ENCODE measurements at places on chromosomes 1 and 21.

DNA sequence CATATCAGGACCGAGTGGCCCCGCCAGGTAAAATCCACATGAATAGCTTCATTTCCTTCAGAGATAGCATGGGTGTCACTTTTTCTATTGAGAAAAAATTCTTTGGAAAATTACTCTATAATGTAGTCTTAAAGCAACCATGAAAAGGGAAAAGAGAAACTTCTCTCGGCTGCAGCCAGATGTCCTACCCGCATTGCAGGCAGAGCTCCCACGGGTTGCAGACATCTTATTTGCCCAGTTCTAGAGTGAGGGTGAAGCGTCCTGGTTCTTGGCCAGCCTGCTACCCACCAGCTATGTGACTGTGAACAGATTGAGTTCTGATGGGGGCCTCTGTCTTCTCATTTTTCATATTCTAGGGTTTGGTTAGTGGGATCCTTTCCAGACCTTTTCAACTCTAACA, 5.0 kb downstream of the ATP1B1 start:
- DNase-seq = no peak

GRCh38 chr1:7438396-7438785, 332.7 kb upstream of the VAMP3 start:
- DNase-seq = no peak

- DNase-seq = no peak
These were observed 34.0 kb upstream of the NHLH2 start for GRCh38 chr1:115874904-115875303.

DNA sequence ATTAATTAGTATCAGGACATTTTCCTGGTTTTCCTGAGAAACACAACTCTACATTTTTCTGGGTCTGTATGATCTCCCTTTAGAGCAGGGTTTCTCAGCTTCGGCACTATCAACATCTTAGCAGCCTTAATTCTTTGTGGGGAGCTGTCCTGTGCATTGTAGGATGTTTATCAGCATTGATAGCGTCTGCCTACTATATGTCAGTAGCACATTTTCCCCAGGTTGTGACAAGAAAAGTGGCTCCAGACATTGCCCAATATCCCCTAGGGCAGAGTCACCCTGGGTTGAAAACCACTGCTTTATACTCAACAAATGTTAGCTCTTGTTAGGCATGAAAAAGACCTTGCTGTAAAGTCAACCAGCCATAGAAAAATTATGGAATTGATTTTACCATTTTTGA, 195.1 kb upstream of the FMN2 start:
- DNase-seq = no peak

DNA sequence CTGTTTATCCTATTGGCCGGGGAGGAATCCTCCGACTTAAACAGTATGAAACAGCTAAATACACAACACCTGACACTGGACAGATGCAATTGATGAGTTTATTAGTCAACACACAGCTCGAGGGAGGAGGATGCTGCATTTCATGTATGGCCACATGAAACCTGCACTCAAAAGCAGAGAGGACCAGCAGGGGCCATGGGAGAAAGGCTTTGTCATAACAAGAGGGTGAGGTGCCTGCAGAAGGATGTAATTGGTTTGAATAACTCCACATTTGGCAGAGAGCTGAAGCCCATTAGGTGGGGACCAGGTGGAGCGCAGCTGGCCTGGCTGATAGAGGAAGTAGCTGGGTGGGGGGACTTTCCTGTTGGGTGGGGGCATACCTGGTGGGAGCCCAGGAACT, 599.1 kb downstream of the PTPRU start:
- DNase-seq = no peak

- no peak for DNase-seq
These were observed 13.8 kb upstream of the ATP1A1 start for GRCh38 chr1:116359060-116359830.

- peak; percentile 71 for DNase-seq
These were observed 1.9 kb downstream of the EEIG2 start for GRCh38 chr1:108561689-108562326.

- DNase-seq = no peak
These were observed 405.0 kb downstream of the NTNG1 start for GRCh38 chr1:107545879-107546278.

DNA sequence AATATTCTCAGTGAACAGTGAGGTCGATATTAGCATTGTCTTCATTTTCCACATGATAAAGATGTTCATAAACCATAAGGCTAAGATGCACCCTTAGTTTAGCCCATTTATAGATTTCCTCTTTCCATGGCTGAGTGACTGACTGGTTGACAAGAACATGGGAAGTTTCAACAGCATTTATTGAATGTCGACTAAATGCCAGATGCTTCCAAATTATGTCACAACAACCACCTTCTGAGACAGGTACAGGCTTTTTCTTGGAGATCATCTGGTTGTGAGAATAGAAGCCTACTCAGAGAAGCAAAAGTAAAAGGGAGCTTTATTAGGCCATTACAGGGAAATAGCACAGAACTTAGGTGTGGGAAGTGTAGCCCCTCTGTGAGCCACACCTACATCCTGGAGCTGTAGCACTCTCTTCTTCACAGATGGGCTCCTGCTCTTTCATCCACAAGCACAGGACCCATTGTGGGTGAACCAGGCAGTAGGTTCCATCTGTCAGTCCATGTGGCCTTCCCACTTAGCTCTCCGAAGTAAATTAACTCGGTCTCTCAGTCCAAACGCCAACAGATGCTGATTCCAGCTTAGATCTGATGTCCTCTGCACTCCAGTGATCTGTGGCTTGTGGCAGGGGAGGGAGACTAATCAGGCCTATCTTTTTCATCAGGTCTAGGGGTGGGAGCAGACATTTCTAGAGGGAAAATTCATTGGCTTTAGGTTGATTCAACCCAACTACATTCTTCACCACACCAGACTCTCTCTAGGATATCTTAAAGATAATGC, 14.3 kb downstream of the ATP2B4 start:
- no peak for DNase-seq

GRCh38 chr1:54365847-54366246, 40.3 kb downstream of the SSBP3 start:
- DNase-seq = no peak

- DNase-seq = no peak
These were observed 287.8 kb downstream of the RRAGC start for GRCh38 chr1:38571726-38572125.

DNA sequence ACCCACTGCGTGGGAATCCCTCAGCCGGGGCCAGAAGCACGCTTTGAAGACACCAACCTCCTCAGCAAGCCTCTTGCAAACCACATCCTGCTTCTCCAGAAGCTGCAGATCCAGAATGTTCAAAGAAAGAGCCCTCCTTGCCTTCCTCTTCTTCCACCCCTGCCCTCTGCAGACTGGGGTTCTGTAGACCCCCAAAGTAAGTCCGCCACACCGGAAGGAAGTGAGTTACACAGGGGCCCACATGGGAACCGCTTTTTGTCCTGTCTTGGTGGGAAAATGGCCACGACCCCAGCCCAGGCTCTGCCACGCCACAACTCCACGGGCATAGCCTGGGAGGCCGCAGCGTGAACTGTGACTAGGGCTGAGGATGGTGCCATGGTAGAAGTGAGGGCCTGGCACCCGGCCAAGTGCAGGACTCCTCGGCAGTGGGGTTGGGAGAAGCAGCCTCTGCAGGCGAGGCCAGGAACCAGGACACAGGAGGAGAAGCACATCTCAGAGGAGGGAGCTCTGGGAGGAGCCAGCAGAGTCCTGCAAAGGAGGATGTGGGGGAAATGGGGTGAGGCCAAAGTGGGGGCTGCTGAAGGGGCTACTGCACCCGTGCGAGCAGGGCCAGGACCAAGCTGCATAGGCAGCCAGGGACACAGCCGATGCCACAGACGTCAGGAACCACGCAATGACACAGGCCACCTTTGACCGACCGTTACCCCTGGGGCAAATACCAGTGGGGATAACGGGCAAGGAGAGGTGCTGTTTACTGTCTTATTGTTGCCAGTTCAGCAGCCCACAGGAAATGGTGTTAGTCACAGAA, 30.9 kb downstream of the PDE9A start:
- no peak for DNase-seq

DNA sequence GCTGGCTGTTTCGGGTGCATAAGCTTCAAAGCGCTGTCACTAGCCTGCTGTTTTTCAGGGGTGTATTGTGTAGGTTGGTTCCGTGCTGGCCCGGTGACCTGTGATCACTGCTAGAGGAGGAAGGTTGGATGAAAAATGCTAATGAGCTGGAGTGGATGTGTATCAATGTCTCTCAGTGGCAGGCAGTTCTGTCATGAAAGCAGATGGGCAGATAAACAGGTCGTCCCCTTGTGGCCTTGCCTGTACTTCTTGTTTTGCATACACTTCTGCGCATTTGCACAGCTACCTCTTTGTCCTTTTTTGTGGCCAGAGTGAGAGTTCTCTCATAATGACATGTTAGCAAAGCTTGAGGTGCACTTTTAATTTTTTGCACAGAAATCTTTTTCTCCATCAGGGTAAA, 2.9 kb downstream of the SELENON start:
- no peak for DNase-seq

DNA sequence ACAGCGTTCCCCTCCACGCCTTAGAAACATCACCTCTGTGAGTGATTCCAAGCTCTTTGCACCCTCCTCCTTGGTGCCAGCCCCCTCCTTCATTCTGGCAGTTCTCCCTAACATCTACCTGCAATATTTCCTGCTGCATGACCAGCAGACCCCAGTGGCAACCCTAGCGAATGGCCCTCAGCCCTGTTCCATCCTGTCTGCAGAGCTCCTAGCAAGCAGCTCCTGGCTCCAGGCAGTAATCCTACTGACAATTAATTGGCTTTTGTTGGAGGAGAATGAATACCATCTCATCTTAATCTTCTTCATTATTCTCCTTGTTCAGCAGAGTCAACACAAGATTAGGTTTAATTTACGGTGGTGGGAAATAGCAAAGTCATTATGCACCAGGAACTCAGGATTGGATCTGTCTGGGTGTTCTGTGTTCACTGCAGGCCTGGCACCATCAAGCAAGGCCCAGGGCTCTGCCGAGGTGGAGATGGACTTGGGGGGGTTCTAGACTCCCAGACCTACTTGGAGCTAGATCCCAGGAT, 12.4 kb downstream of the FBXO2 start:
- DNase-seq = no peak

GRCh38 chr1:173406783-173407230, 70.3 kb upstream of the PRDX6 start:
- no peak for DNase-seq

GRCh38 chr1:157154291-157154690, 16.1 kb upstream of the ETV3 start:
- no peak for DNase-seq

DNA sequence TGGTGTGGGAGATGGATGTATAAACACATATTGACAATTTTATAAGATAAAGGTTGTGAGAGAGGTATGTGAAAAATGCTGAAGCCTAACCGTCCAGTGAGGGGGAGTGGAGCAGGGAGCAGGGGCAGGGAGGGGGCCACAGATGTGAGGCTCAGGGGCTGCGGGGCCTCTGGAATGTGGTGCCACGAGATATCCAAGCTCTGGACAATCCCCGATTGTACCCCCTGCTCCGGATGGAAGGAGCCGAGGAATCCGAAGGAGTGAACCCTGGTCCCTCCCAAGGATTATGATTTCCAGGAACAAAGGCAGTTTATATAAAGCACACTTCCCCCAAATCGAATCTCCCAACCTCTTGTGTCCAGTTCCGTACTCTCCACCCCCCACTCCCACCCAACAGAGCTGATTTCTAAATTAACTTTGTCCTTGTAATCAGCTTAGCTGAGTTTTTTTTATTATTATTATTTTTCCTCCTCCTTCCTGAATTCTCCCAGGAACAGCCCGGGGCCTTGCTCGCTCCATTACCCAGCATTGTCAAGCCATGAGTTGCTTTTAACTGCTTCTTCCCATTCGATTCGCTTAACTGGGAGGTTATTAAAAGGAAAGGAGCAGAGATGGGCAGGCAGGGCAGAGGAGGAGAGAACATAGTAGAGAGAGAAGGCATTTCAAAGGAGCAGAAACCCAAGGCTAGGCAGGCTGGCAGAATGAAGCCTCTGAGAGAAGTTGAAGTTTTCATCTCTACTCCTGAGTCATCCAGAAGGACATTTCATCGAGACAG, 9.4 kb downstream of the KIRREL1 start:
- peak; percentile 78 for DNase-seq

- no peak for DNase-seq
These were observed 410.6 kb upstream of the NR5A2 start for GRCh38 chr1:199616947-199617346.

- no peak for DNase-seq
These were observed 18.5 kb upstream of the RAB42 start for GRCh38 chr1:28573564-28573963.

- DNase-seq = no peak
These were observed 322.5 kb downstream of the AJAP1 start for GRCh38 chr1:4976859-4977440.

- DNase-seq = no peak
These were observed 8.1 kb upstream of the NCF2 start for GRCh38 chr1:183598386-183598785.

GRCh38 chr1:47436979-47437446, 831 bp upstream of the FOXD2 start:
- no peak for DNase-seq

GRCh38 chr1:46477153-46477929, 12.3 kb upstream of the DMBX1 start:
- peak; percentile 79 for DNase-seq

GRCh38 chr1:16980473-16981268, at the start of gene MFAP2:
Gene MFAP2, minus strand, starts transcription at chr1:16980620. Its CDS starts 2,347 bp downstream, at chr1:16978273.
- peak; percentile 35 for DNase-seq

DNA sequence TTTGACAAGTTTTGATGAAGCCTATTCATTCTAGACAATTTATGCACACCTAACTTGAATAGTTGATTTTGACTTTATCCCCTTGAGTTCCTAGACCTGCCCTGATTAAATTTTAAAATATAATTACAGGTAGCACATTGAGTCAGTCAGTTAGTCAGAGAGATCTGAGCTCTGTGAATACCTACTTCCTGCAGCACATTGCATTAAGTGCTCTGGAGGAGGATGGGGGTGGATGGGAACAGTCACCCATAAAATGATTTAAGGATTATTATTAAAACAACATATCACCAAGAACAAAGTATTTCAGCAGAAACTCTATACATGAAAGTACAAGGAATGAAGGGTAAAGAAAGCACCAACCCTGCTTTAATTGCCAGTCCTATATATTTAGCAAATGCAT, 11.8 kb upstream of the RPF1 start:
- no peak for DNase-seq

GRCh38 chr1:160821627-160822026, 25.7 kb downstream of the LY9 start:
- no peak for DNase-seq

GRCh38 chr1:211715971-211716370, 40.5 kb upstream of the NEK2 start:
- DNase-seq = no peak

DNA sequence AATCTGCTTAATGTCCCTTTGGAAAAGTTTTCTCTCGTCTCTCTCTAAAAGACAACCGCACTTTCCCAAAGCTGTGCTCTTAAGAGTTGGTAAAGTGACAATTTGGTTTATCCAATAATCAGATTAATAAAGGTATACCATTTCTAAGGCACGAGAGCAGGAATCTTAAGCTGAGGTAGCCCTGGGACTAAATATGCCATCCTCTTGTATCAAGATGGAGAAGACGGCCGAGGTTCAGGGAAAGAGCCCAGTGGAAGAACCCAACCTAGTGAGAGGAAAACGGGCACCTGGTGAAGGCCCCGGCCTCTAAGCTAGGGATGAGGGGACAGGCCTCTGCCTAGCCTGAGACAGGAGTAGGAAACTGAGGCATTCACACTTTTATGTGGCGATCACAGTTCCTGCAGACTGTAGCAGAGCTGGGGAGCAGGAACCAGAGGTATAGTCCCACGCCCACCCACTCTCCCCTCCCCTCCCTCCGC, 334 bp upstream of the SARS1 start:
- no peak for DNase-seq

GRCh38 chr1:28507646-28508434, 2.0 kb downstream of the RCC1 start:
- DNase-seq = no peak

- DNase-seq = no peak
These were observed 5.0 kb downstream of the C1orf226 start for GRCh38 chr1:162386292-162387225.

All from Caco-2 (cell line).